ENCODE measurements at places on chromosomes 12 and 14.

DNA sequence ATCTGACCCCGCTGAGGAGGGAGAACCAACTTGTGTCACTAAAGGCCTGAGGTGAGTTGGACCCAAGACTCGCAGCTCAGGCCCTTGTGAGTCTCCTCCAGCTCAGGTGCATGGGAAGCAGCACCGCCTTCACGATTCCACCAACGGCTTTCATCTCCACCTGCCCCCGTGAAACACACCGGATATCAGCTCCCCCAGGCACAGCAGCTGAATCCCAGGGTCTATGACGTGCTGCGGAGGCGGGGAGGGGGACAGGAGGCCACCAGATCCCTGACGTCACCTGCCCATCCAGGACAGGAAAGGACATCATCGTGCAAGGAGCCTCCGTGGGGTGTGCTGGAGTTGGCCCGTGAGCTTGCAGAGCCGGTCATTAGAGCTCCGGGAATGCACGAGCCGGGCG, 18.5 kb upstream of the SFSWAP start:
- DNase-seq: no peak

GRCh38 chr14:89720076-89720687, 234.3 kb downstream of the EFCAB11 start:
- no peak for DNase-seq

DNA sequence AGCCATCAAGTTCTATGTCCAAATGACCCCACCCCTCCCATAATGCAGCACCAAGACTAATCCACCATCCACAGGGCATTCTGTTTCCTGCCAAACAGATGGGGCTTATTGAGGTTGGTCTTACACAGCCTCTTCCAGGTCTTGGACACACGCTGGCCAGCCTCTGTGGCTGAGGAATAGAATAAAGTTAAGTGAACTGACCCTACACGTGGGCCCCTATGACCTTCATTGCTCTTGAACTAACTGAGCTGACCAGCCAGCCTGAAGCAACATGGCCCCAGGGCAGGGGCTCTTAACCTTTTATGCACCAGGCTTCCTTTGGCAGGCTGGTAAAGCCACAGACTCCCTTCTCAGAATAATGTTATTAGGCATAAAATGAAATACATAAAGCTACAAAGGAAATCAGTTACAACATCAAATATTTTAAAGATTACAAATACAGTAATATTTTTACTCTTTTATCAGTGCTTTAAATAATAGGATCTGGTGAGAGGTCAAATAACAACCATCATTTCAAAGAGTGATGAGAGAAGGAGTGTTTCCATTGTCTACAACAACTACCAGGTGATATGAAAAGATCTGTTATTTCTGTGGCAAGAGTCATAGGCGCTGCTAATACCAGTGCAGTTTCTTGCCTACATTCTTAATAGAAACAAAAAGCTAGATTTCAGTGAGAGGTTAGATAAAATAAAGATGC, 192.9 kb upstream of the NUDT4 start:
- DNase-seq: no peak

DNA sequence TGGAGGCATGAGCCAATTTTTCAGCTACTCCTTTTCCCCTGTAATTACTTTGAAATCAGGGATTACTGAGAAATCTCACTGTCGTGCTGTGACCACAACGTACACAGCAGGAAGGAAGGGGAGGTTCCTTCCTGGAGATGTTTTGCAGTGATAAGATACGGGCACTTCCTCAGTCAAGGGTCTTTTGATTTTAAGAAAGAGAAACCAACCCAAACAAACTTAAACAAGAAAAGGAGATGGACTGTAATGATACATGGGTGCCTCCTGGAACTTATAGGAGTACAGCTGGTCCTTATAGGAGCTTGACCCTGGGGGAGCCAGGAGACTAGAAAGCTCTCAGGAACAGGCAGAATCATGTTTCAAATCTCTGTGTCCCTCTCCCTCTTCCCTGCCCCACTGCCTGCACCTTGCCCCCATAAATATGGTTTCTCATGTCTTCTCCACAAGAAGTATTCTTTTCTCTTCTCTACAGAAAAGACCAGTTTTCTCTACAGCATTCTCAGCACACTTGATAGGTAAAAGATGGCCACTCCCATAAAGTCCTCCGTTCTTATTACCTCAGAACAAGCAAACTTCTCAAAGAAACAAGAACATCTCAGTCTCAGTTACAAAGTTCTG, 281.1 kb upstream of the AMIGO2 start:
- peak; percentile 63 for DNase-seq

- DNase-seq: no peak
These were observed 272.3 kb downstream of the TMTC2 start for GRCh38 chr12:82958966-82959365.

GRCh38 chr14:64706119-64706592, 1.9 kb downstream of the PLEKHG3 start:
- no peak for DNase-seq

- DNase-seq: peak; percentile 47
These were observed 40.7 kb downstream of the LRRIQ1 start for GRCh38 chr12:85076688-85077430.

DNA sequence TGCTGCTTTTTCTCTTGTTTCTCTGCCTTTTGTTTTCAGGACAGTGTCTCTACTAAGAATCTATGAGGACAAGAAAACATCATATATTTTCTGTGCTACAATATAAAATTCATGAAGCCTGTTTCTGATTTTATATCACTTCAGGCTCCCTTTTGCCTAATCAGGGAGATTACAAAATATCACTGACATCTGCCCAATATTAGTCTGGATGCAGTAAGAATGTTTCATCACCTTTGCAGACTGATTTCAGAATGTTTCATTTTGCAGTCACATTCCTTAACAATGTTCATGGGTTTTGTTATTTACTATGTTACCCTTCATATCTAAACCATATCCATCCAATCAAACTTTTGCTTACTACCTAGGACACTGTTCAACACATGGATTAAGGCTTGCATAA, 491 bp upstream of the CLEC6A start:
- DNase-seq: no peak

- no peak for DNase-seq
These were observed 259.9 kb upstream of the DDHD1 start for GRCh38 chr14:53412819-53413675.

DNA sequence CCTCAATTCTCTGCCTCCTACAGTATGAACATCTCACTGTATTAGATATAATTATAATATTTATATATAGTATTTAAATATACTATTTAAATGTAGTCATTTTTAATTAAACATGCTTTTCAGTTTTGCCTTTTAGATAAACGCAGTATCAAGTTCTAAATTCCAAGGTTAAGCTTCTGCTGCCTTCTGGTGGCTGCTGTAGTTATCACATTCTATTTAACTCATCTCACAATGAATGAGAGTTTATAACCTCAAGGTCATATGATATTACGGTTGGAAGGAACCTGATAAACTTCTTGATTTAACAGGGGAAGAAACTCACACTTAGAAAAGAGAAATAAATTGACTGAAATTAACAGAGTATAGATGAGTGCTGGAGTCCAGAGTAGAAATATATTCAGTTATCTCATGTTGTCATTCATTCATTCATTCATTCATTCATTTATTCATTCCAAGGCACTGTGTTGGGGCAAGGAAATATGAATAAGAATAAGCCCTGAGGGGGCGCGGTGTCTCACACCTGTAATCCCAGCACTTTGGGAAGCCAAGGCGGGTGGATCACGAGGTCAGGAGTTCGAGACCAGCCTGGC, 31.9 kb downstream of the GUCY2C start:
- peak; percentile 14 for DNase-seq

GRCh38 chr14:50757702-50758101, 73.3 kb downstream of the NIN start:
- no peak for DNase-seq

DNA sequence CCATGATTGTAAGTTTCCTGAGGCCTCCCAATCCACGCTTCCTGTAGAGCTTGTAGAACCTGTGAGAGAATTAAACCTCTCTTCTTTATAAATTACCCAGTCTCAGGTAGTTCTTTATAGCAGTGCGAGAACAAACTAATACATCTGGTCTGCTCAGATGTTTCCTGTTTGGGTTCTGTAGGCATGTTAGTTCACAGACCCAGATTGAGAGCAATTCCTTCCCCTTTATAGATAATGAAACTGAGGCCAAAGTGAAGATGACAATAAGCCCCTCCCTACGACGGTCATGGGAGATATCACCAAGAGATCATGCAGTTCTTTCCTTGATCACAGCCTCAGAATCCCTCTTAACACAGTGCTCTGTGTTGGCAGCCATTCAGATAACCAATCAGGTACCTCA, 76.5 kb upstream of the CLMN start:
- DNase-seq: no peak

GRCh38 chr12:111204788-111205241, 164.1 kb downstream of the PHETA1 start:
- no peak for DNase-seq

- no peak for DNase-seq
These were observed 33.2 kb upstream of the FAM222A start for GRCh38 chr12:109680264-109681005.

- no peak for DNase-seq
These were observed 79.4 kb upstream of the CDKN3 start for GRCh38 chr14:54317391-54317790.

GRCh38 chr12:106112145-106112821, 26.5 kb downstream of the NUAK1 start:
- no peak for DNase-seq

- DNase-seq: no peak
These were observed 4.0 kb downstream of the P2RX2 start for GRCh38 chr12:132622437-132623071.

DNA sequence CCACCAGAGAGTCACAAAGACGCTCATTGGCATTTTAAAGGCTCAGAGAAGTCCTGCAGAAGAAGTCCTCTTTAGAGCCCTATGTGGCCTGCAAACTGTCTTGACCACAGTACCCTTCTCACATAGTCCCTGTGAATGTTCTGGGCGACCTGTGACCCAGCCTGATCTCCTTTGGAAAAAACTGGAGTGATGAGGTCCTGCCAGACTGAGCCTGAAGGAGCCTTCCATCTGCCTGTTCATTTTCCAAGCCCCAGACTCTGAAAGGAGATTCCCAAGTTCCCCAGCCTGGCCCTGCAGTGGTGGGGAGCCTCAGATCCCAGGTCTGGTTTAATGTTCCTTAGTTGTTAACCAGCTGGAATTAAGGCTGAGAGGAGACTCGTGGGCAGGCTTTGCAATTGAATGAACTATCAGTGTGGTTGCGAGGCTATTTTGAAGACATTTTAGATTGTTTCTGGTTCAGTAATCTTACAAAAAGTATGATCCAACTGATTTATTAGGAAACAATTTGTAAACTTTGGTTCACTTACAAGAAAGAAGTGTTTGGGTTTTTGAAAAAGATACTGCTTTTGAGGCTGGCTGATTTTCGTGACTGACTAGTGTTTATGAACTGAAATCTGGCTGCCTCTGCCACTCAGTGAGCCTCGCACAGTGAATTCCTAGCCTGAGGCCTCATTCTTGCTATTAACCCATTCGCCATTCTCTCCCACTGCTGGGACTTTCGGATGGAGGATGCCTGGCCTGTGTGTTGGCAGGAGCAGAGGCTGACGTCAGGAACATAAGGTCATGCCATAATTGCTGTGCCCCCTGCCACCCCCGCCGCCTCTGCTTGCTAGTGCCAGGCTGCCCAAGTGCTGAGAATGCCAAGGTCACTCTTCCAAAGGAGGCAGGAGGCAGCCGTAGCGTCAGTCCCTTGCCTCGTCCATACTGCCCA, 249.0 kb downstream of the CACNA1C start:
- DNase-seq: no peak

DNA sequence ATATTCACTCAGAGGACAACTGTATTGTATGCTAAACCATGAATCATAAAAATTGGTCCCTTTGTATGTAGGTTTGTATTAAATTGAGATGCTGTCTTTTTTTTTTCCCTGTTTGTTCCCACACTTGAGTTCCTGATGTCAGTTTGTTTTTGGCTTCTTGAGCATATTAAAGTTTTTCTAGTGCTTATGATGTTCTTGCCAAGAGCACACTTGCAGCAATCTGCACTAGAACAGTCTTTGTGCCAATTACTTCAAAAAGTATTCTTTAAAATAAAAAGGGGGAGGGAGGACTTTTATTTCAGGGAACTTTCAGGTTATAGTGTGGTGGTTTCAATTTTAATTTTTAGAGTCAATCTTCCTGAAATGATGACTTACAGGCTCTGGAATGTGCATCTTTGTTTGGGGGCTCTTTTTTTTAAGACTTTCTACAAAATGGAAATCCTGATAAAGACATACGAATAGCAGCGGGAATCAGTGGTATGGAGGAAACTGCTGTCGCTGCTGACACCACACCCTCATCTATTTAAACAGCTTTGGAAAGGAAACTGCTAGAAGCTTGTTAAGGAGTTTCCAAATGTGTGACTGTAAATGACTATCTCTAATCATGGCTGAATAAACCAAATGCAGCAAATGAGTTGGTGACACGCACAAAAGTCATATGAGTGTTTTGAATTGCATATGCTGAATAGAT, 188.6 kb downstream of the EGLN3 start:
- no peak for DNase-seq

GRCh38 chr12:93149229-93149628, 220.1 kb upstream of the EEA1 start:
- no peak for DNase-seq

- no peak for DNase-seq
These were observed 1528.9 kb upstream of the FLRT2 start for GRCh38 chr14:84001023-84001422.

DNA sequence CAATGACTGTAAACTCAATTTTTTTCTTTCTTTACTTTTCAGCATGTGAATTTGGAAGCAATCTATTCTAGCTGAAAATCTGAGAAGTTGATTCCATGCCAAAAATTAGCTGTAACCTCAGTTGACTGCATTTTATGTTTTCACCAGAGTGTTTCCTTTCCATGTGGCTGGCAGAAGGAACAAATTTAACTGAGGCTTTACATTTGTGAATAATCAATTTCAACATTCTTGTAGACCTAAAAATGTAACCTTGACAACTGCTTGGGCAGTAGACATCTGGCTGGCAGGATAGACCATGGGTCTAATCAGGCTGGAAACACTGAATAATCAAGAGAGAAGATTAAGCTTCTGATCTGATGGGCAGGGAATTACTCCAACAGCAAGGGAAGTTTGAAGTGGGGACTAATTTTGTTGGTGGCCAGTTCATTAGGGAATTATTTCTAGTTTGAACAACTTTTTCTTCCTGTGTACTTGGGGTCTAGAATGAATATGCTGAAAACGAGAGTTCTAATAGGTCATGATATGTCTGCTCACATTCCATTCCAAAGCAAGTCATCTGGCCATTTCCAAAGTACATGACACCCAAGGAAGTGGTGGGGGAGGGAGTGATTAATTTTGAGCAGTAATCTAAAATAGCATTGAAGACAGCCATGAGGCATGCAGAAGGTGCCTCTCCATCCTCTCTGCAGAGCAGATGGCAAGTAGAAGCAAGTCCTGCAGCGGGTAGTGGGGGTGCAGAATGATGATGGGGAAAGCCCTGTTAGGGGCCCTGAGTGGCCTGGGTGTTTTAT, 68.2 kb downstream of the ATP23 start:
- DNase-seq: no peak

DNA sequence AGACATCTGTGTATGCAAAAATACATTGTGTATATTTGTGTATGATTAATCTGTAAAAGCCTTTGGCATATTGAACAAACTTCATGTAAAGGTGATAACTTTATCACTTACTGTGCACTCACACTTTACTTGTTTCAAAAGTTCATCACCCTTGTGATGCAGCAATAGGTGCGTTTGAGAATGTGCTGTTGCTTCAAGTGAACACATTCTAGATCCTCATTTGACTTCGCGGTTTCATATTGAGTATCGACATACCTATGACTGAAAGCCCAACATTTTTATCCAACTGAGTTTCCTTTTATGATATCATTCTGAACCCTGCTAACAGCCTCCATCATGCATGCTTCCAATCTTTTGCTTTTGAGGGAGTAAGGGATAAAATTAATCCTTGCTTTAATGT, 1086.9 kb downstream of the TMEM121 start:
- DNase-seq: no peak
